ENCODE measurements at places on chromosomes 12 and 14.

DNA sequence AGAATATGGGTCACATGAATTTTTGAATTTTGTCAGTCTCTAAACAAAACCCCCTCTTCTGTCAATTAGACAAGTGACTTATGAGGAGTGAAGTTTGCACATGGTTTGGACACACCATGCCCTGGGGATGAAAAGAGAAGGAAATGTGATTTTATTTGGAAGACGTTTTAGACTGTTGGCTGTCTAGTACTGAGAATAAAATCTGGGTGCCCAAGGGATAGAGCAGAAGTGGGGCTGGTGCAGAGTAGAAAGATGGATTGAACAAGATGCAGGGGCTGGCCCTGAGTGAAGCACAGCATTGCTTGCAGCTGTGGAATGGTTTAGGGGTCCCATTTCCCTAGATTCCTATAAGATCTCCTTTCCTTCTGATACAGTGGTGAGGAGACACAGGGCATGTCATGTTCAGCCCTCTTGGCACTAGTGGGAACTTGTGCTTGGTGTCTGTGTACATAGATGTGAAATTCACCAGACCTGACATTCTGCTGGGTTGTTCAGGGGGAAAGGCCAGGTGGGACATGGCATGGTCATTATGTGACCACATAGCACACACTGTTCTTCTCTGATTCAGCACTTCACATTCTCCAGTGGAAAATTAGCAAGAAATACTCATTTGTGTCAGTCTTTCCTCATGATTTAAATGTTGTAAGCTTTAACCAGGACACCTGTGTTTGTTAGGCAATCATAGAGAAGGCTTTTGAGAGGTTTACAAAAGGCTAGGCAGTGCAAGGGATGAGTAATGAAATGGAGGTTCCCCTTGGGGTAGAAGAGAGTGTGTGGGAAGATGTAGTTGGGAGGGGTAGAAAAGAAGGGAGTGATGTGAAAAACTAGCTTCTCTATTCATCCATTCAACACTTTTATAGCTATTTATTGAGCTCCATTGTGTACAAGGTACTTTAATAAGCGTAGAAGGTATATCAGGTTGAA lies 202.3 kb upstream of the IGF1 start:
- no peak for DNase-seq

- no peak for DNase-seq
These were observed 21.7 kb downstream of the TRAF3 start for GRCh38 chr14:102798926-102799325.

DNA sequence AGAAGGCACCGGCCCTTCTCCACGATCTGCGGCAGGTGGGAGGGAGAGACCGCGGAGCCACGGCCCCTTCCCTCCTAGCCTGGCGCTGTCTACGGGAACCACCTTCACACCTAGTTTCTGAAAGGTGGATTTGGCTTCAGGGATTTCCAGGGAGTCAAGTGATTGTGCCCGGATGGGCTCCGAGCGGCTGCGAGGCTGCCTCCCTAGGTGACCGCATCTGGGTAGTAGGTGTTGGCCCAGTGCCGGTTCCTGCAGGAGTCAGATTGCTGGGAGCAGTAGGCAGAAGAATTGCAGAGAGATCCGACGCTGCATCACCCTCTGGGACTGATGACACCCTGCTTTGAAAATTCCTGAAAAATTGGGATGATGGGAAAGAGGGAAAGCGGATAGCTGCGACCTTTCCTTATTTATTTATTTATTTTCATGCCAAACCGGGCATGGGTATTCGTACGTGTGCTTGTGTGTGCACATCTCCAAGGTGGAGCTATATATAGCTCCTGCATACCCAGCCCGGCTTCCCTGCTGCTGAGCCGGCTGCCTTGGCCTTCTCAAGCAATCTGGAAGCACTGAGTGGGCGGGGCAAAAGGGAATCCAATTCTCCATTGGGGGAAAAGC lies 1.1 kb downstream of the CNTN1 start:
- no peak for DNase-seq

GRCh38 chr14:69151458-69152180 lies 1.3 kb downstream of the DCAF5 start:
- peak; percentile 73 for DNase-seq

GRCh38 chr12:3600039-3600720 lies 109.2 kb downstream of the PRMT8 start:
- no peak for DNase-seq

GRCh38 chr12:95549392-95550084 lies 1.7 kb downstream of the USP44 start:
- DNase-seq: no peak

DNA sequence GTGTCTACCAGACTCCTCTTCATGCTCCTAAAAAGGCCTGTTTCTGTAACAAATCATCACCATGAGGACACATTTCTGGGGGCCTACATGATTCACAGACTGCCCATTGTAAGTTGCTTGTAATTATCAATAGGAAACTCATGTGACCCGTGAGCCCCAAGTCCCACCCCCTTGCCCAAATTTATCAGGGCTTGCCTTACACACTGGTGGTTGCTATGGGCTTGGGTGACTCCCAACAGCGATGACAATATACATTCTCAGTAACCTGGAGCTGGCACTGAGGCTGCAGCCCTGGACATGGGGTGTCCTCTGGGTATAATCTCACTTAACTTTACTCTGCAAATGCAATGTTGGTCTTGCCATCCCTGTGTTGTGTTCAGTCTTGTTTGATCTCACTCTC lies 149.2 kb downstream of the NRXN3 start:
- no peak for DNase-seq

- no peak for DNase-seq
These were observed 618 bp downstream of the SEC23A start for GRCh38 chr14:39102265-39102968.

GRCh38 chr12:14058717-14059116 lies 77.3 kb upstream of the GRIN2B start:
- no peak for DNase-seq

GRCh38 chr14:64293976-64294671 lies at the start of gene ESR2:
Gene ESR2, minus strand, starts transcription at chr14:64294371. Its CDS starts 11,386 bp downstream, at chr14:64282985.
- DNase-seq: no peak

GRCh38 chr14:39174560-39175444 lies at the start of gene PNN:
Gene PNN, plus strand, starts transcription at chr14:39175254. Its CDS starts 26 bp downstream, at chr14:39175280.
- peak; percentile 96 for DNase-seq

DNA sequence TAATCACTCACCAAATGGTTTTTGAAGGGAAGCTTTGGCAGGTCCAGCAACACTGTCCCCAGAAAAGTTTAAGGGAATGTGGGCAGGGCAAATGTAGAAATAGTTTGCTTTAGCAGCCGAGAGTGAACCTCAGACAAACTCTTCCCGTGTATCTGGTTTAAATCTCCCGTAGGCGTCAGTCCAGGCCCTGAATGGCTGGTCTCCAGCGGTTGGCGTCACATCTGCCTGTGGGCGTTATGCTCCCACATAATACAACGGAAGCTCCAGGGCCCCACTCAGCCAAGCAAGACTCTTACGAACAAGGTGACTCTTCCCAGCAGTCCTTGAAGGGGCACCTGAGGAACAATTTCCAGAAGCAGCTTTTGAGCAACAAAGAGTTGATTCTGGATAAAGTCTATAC lies 942 bp downstream of the ZC2HC1C start:
- no peak for DNase-seq

- no peak for DNase-seq
These were observed 124.5 kb downstream of the GPR65 start for GRCh38 chr14:88129306-88130056.

- no peak for DNase-seq
These were observed 171.7 kb downstream of the MIPOL1 start for GRCh38 chr14:37369425-37369824.

- peak; percentile 87 for DNase-seq
These were observed 46.7 kb downstream of the GXYLT1 start for GRCh38 chr12:42097971-42098370.

DNA sequence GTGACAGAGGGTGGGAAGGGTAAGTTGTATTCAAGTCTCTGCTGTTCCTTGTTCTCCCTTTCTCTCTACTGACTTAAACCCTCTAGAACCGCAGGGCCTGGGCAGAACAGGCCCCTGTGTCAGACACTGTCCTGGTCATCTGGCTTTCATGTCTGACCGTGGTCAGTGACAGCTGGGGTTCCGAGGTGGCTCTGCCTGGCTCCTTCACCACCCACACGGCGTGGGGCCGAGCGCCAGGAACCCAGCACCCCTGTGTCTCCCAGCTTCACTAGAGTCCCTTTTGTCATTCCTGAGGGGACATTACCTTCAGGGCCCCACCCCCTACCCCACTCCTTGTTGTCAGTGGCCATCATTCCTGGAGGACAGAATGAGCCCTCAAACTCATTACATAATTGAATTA lies 168.9 kb downstream of the ADGRD1 start:
- DNase-seq: no peak

- DNase-seq: no peak
These were observed 10.0 kb upstream of the IL26 start for GRCh38 chr12:68235576-68235975.

DNA sequence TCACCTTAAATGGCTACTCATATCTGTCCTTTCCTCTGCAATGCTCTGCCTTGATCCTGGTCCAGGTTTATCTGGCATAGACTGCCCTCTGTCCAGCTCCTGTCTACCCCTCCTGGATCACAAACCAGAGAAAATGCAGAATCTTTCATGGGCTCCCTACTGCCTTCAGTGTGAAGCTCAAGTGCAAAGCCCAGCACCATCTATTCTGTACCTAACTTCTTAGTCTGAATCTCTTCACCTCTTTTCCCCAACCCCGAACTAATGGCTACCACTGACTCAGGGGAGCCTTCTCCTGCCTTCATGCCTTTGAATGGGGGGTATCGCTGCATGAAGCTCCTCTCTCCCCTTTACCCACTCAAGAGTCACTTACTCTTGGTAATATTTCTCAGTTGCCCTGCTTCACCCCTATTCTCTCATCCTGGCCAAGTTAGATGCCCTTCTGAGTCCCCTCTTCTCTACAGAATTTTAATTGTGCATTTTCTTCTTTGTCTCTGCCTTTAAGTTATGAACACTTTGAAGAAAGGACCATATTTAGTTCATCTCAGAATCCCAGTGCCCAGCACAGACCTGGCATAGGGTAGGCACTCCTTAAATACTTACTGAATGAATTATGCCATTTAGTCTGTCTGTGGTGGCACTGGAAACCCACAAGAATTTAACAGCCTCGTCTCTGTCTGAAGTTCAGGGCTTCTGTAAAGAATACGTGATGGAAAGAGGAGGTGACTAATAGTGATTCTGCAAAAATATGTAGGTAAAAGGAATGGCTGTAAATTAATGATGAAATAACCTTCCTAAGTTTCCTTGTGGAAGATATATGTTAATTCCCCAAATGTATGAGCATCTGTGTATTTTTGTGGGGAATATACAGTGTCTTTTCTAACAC lies 191.3 kb upstream of the AMIGO2 start:
- no peak for DNase-seq

DNA sequence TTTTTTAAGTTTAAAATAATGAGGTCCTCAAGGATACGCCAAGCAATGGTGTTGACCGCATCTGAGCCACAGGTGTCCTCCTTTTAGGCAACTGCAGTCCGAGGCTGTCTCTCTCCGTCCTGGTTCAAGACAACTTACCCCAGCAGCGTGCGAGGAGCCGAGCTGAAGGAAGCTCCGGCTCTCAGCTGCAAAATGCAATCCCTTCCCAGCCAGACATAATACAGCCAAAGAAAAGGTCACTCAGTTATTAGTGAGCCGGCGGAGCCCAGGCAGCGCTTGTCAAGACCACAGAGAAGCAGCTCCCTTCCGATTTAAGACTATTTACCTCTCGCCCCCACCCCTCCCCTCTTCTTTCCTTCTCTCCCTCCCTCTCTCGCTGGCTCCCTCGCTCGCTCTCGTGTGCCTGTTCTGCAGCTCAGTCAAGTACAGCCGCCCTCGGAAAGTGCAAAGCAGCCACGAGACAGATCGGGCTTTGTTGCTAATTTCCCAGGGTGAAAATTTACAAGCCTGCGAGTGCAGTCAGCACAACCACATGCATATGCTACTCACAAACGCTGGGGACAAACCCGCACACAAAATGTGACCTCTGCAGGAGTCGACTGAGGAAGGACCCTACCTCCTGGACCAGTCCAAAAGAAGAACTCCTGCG lies 363 bp upstream of the LMO3 start:
- peak; percentile 1 for DNase-seq

- no peak for DNase-seq
These were observed 60.7 kb upstream of the GZMB start for GRCh38 chr14:24694680-24695079.

- peak; percentile 38 for DNase-seq
These were observed 1.8 kb downstream of the FBXL14 start for GRCh38 chr12:1592444-1593173.

DNA sequence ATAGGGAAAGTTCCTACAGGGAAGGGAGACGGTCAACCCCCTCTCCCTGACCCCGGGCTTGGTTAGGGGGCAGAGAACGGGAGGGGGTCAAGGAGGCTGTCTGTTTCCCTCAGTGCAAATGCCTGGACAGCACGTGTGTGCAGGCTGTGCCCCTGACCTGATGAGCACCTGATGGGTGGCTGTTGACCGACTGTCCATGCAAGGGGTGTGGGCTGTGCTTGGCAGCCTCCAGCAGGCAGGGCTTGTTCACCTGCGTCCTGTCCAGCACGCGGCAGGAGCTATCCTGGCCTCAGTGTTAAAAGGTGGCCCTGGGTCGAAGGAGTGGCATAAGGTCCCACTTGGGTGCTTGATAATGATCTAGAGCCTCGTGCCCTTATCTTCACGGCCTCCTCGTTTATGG lies 221.0 kb downstream of the CACNA1C start:
- DNase-seq: no peak

- no peak for DNase-seq
These were observed 7.4 kb upstream of the TMEM132C start for GRCh38 chr12:128259556-128260070.

GRCh38 chr12:93886533-93887511 lies 209.6 kb downstream of the CRADD start:
- DNase-seq: no peak

GRCh38 chr12:30395190-30395589 lies 300.5 kb downstream of the IPO8 start:
- no peak for DNase-seq

GRCh38 chr14:60736494-60736893 lies 1.9 kb downstream of the MNAT1 start:
- DNase-seq: no peak

DNA sequence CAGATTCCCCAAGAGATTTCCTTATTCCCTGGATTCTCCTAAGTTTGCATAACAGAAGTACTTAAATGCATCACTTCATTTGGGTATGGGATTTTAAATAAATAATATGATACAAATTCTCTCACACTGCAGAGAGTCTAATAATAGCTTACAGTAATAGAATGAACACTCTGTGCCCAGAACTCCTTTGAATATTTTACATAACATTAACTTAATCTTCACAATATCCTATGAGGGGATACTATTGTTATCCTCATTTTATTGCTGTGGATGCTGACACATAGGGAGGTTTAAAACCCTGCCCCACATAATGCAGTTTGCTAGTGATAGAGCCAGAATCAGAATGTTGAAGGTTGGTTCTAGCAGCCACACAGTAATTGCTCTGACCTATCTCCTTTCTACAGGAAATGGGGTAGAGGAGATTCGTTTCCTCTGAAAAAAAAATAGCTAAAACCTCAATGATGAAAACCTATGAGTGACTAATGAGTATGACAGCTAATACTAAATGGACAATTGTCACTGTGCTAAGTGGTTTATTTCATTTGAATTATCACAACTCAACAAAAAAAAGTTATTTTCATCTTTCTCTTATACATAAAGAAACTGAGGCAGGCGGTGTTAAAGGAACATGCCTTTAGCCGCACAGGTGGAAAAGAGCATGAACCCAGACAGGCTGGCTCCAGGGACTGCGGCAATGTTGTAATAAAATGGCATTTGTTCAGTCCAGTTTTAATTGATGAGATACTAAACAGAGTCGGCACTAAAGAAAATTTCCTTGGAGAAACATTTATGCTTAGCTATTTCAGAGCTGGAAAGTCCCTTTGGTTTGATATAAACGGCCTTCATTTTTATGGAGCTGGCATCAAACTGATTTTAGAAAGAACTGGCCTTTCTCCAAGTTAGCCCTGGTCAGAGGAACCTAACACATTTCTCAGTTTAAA lies 880.9 kb downstream of the NRXN3 start:
- no peak for DNase-seq

- peak; percentile 46 for DNase-seq
These were observed 4.7 kb downstream of the NAB2 start for GRCh38 chr12:57093415-57094207.

Data from T-helper 2 cell (primary cell).